Hepatocyte (in vitro differentiated cells): ENCODE measurements at places on chromosomes 4 and X. TPM values are rescaled to one million over a fixed set of nuclear protein-coding genes. Genes with fewer than 3 reads are reported as not detected.

The GYG2 gene
- total RNA-seq, result 41.4 and 41.7 TPM in 2 replicates

DNA sequence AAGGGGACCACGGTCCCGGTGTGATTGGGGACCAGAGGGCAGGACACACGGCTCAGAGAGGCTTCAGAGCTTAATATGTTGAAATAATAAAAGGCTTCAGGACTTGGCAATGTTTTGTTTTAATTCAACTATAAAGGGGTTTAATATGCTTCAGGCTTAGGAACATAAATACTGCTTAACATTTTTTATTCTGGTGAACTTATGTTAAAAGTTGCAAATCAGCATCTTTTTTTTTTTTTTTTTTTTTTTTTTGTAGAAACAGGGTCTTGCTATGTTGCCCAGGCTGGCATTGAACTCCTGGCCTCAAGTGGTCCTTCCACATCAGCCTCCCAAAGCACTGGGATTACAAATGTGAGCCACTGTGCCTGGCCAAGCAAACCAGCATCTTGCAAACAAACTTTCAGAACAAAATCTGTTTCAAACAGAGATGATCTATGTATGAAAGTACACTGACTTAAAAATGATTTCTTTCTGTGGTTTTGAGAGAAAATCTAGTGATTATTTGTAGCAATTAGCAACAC lies 37.7 kb downstream of the RHOH start:
- H3K27ac ChIP-seq, result no peak overlapping the region
- H3K4me1 ChIP-seq, result no peaks in the 10 kb centered on the region
- no peak for DNase-seq

GRCh38 chr4:112189754-112190153 lies 41.8 kb upstream of the AP1AR start:
- DNase-seq, result no peak
- H3K4me1 ChIP-seq, result no peaks in the 10 kb centered on the region
- H3K27me3 ChIP-seq, result no peaks in the 10 kb centered on the region
- no peak overlapping the region for H3K4me3 ChIP-seq

The EPHA5 gene
- total RNA-seq, result 0.63 and 0.84 TPM in 2 replicates
